CD4-positive, alpha-beta memory T cell (primary cell): ENCODE measurements at places on chromosomes 2 and 18.

DNA sequence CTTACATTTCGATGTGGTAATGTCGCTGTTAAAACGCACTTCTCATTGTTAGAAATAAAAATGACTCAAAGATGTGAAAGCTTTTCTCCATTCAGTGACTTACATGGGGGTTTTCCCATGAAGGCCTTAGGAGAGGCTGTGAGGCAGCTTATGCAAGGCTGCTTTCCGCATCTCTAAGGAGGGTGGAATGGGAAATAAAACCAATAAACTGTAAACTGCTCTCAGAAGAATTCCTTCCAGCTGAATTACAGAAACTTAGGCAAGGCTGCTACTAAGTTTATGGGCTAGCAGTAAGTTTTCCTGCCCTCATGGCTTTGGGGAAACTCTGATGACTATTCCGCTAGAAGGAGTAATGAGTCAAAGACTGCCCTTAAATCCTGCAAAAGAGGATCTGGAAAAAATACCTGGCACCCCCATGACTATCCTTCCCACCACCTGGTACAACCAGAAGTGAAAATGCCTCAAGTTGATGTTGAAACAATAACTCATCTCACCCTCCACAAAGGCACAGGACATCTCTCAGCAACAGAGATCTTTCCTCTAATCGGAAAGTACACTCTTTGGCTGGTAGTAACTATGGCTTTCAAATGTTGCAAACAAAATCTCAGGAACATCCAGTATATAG is 97.7 kb upstream of the SMAD7 start:
- DNase-seq: no peak

GRCh38 chr2:33015421-33016142 is 68.8 kb downstream of the LTBP1 start:
- DNase-seq: no peak

GRCh38 chr2:62099523-62100175 is 96.3 kb upstream of the B3GNT2 start:
- no peak for DNase-seq

- no peak for DNase-seq
Measured at GRCh38 chr2:205283736-205284270, 398.5 kb upstream of the NRP2 start.

DNA sequence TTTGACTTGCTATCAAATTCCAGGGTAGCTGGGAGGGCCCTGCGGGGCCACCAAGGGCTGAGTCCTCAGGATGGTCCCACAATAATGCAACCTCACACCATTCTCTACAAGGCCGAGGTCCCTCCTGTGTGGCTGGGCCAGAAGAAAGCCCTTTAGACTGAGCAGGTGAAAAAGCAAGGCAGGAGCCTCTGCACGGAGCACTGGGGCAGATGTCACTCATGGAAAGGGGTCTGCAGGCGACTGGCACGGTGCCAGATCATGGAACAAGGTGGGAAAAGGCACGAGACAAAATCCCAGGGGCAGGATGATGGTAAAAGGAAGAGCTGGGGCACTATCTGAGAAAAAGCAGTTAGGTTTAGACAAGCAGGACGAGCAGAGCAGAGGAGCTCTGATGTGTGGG is 16.1 kb downstream of the HJURP start:
- no peak for DNase-seq

DNA sequence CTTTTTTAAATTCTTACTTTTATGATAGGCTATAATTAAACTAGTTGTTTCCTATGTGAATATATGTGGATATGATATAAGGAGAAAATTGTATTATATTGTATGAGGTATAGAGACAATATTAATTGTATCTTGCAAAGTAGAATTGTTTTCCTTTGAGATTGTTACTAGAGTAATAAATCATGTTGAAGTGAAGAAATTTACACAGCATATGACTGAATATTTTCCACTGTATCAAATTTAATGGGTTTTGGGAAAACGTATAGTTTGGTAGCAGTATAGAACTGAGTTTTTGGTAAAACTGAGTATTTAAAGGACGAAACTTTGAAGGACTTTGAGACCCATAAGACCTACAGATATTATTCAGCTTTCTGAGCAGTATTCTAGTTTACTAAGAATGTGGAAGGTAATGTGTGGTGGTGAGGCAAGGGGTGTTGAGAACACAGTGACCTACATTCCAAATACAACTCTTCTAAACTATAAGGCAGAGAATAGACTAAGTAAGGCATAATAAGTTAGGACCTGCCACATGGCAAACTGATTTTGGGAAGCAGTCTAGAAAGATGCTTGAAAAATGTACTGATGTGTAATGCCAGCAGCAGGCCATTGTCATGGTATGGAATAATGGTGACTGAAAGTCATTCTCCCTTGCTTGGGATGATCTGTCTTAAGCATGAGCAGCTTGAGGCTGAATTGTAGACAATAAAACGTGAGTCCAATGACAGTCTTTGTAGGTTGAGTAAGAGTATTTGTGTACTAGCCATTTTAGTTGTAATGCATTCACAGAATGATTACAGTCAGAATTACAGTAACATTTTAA is 29.6 kb downstream of the PKP4 start:
- no peak for DNase-seq

GRCh38 chr2:191642541-191642940 is 35.4 kb upstream of the NABP1 start:
- DNase-seq: no peak

- DNase-seq: no peak
Measured at GRCh38 chr2:218865396-218865795, 5.8 kb downstream of the WNT6 start.

GRCh38 chr18:73696698-73697097 is 450.9 kb downstream of the FBXO15 start:
- DNase-seq: no peak

DNA sequence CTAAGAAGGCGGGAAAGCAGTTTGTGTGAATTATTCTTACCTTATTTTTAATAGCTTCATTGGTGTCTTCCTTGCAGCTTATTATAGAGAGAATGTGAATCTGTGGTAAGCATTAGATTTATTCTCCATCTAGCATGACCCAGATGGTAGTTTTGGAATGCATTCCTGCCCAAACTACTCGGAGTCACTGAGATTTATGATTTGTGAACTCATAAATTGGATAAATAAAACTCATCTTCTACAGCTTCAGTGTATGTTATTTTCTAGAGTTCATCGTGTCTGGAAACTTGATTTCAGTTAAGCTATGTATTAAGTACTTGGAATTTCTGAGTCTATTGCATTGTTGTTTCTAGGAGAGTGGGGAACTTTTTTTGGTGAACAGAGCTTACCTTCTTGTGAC is 170.5 kb downstream of the FAM210A start:
- no peak for DNase-seq

- DNase-seq: peak; percentile 80
Measured at GRCh38 chr2:69893684-69894551, at the start of gene SNRNP27. SNRNP27 (plus strand) TSS chr2:69893956; CDS start chr2:69893985, 29 bp downstream.

GRCh38 chr2:128386066-128386465 is 67.4 kb upstream of the HS6ST1 start:
- no peak for DNase-seq

- DNase-seq: no peak
Measured at GRCh38 chr2:217222309-217222910, 362.5 kb upstream of the TNP1 start.

- DNase-seq: no peak
Measured at GRCh38 chr18:62044490-62045000, 142.3 kb downstream of the PIGN start.

DNA sequence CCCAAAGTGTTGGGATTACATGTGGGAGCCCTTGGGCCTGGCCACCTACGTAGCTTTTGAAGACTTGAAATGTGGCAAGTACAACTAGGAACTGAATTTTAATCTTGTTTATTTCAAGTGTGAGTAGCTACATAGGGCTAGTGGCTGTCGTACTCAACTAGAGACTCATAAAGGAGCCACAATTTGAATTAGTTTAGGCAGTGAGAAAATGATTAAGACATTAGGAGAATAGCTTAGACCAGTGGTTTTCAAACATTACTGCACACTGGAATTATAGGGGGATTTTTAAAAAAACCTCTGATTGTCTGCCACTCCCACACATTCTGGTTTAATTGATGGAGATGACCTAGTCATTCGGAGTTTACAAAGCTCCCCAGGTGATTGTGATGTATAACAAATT is 127.1 kb downstream of the FMNL2 start:
- DNase-seq: no peak

GRCh38 chr2:26757873-26758789 is 6.0 kb upstream of the SLC35F6 start:
- DNase-seq: no peak

GRCh38 chr2:207352978-207353671 is 176.6 kb upstream of the CREB1 start:
- no peak for DNase-seq

GRCh38 chr2:150880986-150881385 is 380.7 kb downstream of the RBM43 start:
- DNase-seq: no peak

DNA sequence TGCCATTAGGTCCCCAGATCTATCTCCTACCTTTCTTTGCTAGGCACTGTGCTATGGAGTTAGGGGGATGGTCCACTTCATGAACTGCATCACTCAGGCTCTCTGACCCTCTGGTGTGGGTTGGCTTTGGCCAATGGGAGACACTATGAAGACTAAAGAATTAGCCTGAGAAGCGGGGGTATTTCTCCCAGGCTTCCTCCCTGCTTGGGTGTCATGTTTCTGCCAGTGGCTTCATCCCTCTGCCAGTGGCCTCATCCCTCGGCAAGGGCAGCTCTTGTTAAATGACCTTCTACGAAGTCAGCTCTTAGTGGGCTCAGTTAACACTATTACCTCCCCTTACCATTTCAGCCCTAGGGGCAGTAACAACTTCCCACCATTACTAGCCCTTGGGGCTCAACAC is 41.9 kb upstream of the EPB41L3 start:
- DNase-seq: no peak

DNA sequence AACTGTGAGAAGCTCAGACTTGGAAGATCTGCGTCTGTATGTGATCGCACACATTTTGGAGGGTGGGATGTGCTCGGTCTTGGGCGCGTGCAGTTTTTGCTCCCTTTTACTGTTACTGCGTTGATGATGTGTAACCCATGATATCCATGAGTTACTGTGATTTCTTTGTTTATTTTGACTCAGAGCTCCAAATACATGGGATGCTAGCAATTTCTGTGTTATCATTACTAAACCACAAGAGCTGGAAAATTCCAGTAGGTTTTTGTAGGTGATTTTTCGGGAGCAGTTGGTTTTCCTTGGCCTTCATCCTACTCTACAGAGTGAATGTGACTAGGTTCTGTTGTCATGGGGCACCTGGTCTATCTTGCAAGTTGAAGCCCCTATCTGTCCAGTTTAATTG is 124.2 kb downstream of the AGAP1 start:
- DNase-seq: no peak

DNA sequence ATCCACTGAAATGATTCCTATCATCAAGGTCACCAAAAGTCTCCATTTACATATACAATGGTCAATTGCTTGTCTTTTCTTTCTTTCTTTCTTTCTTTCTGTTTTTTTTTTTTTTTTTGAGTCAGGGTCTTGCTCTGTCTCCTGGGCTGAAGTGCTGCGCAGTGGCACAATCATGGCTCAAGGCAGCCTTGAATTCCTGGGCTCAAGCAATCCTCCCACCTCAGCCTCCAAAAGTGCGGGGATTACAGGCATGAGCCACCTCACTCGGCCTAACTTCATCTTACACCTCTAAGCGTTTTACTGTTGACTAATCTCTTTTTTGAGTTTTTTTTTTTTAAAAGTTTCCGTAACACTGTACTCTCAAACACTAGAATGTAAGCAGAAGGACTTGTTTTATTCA is 867 bp downstream of the SF3B6 start:
- DNase-seq: no peak

GRCh38 chr2:53234548-53234903 is 533.1 kb upstream of the CHAC2 start:
- no peak for DNase-seq

GRCh38 chr18:59372975-59373374 is 13.9 kb upstream of the LMAN1 start:
- no peak for DNase-seq

DNA sequence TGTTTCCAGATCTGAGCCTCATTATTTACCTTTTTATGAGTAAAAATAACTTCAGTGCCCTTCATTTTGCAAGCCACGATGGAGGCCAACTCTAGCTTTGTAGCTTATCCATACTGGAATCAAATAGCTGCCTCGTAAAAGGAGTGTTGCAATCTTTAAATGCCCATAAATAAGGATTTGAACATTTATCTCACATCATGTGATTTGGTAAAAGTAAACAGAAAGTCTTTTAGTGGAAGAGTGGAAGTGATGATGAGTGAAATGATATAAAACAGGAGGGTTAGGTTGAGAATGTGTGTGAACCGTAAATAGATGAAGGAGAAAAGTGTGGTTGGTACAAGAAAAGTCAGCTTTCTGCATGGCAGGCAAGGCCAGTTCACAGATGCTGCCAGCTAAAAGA is 348.9 kb downstream of the OSR1 start:
- no peak for DNase-seq

- DNase-seq: peak; percentile 49
Measured at GRCh38 chr18:77055429-77056300, 76.9 kb downstream of the MBP start.

- DNase-seq: no peak
Measured at GRCh38 chr2:8767324-8767723, 70.1 kb downstream of the KIDINS220 start.
